ENCODE measurements at places on chromosomes 16 and 17.
A peak's percentile ranks its signal among the peaks of the same experiment; 100 is the strongest.

GRCh38 chr17:77223642-77224420 is 83.1 kb downstream of the SEC14L1 start:
- no peak for DNase-seq

DNA sequence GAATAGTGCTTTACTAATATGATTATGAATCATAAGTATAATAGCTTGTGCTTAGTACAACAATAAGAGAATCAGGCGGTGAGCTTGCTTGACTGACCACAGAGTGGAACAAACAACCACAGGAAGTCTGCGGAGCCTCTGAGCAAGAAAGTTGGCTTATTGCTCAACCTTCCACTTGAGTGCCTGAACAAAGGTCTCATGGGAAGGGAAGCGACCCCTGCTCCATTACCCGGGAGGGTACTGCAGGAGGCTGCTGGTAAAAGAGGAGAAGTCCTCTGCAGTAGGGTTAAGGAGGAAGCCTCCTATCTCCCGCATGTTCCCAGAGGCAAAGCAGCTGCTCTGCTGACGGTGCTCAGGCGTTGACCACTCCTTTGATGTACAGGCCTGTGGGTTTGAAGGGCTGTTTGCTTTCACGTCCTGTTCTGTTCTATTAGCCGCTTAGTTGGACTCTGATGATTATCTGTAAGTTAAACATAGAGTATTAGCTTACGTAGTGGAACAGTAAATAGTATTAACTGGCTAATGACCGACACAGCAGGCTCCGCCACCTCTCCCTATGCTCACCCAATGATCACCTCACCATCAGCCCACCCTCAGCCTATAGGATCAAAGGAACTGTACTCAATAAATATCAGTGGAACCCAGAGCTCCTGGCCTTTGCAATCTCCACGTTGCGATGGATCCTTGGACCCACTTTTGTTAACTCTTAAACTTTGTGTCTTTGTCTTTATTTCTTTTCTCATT is 17.5 kb downstream of the ALOX15B start:
- peak; percentile 53 for DNase-seq

DNA sequence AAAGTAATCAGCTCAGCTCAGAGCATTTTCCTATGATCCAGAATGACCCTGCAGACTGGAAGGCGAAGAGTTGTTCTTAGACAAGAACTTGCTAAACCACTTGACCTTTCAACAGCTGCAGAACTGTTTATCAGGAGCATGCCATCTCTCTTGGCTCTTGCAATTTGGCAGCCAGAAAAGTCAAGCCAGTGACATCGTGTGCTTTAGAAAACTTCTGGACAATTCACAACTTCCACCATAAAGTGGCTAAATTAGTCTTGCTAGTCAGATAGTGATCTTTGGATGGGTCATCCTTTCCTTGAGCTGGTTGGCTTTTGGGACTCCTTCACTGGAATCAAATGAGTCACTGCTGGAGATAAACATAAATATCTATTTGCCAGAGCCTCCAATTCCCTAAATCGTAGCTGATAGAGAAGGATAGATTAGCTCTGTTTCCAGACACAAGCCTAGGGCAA is 146.5 kb downstream of the MAP2K6 start:
- no peak for DNase-seq

- DNase-seq: peak; percentile 97
Measured at GRCh38 chr17:4806777-4807604, at the start of gene PLD2. Gene PLD2 (plus strand): TSS chr17:4807152. CDS start chr17:4807773, 621 bp downstream.

DNA sequence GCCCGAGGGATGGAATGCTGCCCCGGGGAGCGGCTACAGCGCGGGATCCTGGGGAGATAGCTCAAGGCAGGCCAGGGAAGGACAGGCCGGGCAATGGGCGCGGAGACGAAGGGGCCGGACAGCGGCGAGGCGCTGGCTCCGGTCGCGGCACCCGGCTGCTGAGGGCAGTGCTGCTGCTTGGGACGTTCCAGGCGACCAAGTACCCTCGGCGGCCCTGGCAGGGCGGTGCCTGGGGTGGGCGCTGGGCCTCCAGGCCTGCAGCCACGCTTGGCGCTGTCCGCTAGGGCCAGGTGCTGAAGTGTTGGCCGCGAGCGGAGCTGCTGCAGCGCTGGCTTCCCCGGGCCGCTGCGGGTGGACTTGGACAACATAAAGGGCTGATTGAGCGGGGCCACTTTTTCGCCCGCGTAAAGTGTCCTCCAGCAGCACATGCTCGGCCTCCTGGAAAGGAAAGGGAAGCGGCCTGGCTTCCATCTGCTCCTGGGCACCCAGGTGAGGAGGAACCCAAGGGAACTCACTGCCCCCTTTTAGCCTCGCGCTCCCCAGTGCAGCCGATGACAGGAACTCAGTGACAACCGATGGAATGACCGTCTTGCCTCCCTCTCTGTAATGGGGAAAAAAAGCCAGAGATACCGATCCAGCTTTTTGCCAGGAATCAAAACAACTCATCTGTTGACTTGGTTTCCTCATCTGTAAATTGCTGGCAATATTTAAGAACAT is 23.7 kb downstream of the CLEC3A start:
- peak; percentile 13 for DNase-seq

DNA sequence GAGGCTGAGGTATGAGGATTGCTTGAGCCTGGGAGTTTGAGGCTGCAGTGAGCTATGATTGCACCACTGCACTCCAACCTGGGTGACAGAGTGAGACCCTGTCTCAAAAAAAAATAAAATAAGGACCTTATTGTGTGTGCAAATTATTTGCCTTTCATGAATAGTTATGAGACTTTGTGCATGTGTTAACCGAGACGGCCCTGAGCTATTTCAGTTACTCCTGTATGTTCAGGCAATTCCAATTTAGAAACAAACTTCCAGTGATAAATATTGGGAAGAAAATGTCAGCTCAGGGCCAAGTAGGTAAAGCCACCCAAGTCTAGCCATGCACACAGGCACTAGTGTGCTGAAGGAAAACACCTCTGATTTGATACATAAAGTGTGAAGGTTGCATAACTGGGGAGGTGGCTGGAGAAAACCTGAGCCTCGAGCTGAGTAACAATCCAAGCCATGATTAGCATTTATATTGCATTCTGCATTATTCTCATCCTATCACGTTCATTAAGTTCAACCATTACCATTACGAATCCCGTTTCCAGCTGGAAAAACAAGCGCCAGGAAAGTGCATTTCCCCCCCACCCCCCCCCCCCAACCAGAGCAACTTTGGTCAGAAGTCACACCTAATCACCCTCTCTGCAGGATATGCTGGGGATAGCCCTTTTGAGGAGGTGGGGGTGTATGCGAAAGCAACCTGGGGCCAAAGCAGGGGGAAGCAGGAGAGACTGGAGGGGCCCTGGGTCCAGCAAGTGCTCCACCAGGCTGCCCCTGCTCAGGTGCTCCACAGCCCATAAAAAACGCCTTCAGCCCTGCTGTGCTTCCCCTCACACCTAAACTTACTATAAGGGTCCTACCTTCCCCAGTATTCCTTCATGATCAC is 18.6 kb upstream of the ENDOV start:
- no peak for DNase-seq

DNA sequence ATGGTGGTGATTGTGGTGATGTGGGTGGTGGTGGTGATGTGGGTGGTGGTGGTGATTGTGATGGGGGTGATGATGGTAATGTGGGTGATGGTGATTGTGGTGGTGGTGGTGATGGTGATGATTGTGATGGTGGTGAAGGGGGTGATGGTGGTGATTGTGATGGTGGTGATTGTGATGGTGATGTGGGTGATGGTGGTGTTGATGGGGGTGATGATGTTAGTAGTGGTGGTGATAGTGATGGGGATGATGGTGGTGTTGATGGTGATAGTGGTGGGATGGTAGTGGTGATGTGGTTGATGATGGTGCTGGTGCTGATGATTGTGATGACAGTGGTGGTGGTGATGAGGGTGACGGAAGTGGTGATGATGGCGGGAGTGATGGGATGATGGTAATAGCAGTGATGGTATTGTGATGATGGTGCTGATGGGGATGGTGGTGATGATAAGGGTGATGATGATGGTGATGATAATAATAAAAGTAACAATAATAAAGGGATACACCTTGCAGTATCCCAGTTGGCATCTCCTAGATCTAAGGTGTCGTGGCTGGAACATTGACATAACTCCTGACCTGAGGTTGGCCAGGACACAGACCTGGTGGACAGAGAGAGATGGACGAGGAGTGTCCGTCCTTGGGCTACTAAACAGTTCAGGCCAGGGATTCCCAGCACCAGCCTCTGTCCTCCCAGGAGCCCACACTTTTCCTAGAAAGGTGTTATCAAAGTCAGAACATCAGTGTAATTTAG is 344.5 kb downstream of the SEC14L1 start:
- no peak for DNase-seq

- DNase-seq: no peak
Measured at GRCh38 chr16:30786936-30787612, at the start of gene ZNF629. Gene ZNF629 (minus strand): TSS chr16:30787205. CDS start chr16:30784482, 2,723 bp downstream.

- DNase-seq: no peak
Measured at GRCh38 chr16:72001180-72001874, 1.1 kb upstream of the PKD1L3 start.

- no peak for DNase-seq
Measured at GRCh38 chr16:78623796-78624195, 524.3 kb downstream of the WWOX start.

GRCh38 chr16:71474864-71475263 is 12.8 kb upstream of the ZNF23 start:
- DNase-seq: no peak

- no peak for DNase-seq
Measured at GRCh38 chr17:70086516-70086915, 11.5 kb downstream of the KCNJ16 start.

DNA sequence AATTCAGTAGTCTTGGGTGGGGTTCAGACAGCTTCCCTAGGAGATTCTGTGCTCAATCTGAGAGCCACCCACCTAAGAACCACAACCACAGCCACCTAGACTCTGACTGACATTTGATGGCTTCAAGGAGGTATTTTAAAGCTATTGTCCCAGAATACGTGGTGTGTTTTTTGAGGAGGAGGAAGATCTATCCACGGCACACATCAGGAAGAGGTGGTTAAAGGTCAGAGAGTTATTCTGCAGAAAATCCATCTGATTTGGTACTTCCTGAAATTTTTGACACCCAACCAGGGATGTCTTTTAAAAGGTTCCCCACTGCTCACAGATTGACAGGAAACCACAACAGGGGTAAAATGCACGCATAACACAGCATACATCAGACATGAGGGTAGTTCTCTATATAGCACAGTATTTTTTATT is 25.1 kb downstream of the SMARCE1 start:
- no peak for DNase-seq

DNA sequence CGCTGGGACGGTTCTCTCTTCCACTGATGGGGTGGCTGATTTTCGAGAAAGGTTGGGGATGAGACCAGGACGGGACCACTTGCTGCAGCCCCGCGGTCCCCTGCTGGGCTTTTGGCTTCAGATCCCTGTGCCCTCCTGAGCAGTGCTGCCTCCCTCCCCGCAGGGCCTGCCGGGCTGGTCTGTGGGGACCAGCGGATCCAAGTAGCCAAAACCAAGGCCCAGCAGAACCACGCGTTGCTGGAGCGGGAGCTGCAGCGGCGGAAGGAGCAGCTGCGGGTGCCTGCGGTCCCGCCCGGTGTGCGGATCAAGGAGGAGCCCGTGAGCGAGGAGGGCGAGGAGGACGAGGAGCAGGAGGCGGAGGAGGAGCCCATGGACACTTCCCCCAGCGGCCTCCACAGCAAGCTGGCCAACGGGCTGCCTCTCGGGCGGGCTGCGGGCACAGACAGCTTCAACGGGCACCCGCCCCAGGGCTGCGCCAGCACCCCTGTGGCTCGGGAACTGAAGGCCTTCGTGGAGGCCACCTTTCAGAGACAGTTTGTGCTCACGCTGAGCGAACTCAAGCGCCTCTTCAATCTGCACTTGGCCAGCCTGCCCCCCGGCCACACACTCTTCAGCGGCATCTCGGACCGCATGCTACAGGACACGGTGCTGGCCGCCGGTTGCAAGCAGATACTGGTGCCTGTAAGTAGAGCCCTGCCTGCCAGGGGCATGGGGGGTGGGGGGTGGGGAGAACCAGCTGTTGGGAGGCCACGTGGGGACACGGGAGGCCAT is 28.6 kb downstream of the POLR3E start:
- DNase-seq: no peak

GRCh38 chr17:81666092-81666341 is 388 bp downstream of the OXLD1 start:
- DNase-seq: no peak

GRCh38 chr16:13939821-13940220 is 19.9 kb downstream of the ERCC4 start:
- no peak for DNase-seq

- DNase-seq: no peak
Measured at GRCh38 chr16:68259007-68259825, 5.1 kb upstream of the SLC7A6 start.

DNA sequence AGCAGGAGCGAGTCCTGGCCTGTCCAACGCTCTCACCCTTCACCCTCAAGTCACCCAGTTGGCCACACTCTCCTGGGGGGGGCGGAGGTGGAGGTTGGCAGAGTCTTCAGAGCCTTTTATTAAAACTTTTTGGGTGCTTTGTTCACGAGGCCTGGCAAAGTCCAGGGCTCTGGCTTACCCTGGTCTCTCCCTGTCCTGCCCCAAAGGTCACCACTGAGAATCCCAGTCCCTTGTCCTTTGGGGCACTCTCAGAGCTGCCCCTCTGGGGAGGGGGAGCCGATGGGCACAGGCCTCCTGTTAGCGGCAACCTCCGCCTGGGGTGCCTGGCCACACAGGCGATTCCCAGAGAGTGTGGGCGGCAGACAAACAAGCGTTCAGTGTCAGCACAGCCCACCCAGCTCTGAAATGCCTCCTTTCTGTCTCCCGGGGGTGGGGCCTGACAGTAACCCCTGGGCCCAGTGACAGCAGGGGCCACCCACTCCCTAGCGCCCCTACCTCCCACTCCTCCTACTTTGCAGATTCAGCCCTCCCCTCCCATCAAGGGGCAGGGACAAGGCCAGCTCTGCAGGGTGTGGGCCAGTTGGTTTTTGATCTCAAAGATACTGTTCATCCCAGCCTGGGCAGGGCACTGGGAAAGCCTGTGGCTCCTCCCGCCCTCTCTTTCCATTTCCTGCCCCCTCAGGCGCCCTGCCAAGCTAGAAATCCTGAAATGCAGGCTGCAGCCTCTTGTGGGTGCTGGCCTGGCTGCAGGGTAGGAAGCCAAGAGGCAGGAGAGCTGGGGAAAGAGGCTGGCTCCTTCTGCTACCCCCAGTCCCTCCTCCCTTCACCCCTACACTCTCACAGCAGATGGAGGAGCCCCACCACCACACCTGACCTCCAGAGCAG is 36.6 kb upstream of the EMP2 start:
- DNase-seq: no peak

GRCh38 chr17:73410586-73411312 is 98.9 kb upstream of the CDC42EP4 start:
- no peak for DNase-seq

All from germinal center (tissue), 1 donor.